ENCODE measurements at places on chromosomes 1 and 21.

GRCh38 chr1:207004931-207005830, 27.4 kb downstream of the C1orf116 start:
- no peak for DNase-seq

DNA sequence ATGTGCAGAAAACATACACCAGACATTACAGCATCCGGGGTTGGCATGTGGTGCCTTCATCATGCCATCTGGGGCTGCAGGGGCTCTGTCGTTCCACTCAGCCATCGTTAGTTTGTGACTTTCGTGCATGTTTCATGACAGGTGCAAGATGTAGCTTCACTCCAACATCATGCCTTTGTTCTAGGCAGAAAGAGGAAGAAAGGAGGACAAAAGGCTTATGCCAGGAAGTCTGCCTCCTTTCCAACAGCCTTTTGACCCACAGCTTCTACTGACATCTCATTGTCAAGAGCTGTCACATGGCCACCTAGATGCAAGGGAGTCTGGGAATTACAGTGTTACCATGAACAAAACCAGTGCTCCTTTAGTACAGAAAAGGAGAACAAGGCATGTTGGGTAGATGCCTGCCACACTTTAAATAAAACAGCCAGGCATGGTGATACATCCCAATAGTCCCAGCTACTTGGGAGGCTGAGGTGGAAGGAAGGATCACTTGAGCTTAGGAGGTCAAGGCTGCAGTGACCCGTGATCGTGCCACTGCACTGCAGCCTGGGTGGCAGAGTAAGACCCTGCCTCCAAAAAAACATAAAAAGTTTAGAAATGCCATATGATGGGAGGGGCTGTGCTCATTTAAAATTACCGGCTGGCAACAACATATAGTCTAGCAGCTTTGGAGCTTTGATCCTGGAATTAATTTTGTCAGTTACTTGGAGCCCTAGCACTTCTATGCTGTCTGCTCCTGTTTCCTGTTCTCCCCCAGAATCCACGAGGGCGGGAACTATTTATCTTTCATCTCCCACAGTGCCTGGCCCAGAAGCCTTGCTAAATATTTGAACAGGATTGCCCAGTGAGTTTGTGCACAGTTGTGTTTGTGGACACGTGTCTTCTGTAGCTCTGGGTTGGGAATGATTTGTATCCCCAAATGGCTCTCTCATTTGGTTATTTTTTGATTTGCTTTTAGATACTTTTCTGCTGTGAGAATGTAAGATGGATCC, 7.4 kb downstream of the DOP1B start:
- DNase-seq: no peak

DNA sequence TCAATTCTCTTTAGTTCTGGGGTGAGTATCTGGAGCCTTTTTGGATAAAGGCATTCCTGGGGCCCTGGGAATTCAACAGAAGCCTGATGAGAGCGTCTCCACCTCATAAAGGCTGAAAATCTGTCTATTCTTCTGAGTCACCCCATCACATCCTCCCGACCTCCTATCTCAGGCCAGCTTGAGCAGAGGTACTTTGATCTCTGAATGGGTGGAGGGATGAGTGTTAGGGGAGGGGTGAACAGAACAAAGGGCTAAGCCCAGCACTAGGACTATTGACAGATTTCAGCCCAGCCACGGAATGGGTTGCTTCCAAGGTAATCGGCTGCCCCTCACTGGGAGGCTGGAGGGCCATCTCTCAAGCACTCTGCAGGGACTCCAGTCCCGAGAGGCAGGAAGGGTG, 2.5 kb upstream of the MYBPH start:
- DNase-seq: no peak

DNA sequence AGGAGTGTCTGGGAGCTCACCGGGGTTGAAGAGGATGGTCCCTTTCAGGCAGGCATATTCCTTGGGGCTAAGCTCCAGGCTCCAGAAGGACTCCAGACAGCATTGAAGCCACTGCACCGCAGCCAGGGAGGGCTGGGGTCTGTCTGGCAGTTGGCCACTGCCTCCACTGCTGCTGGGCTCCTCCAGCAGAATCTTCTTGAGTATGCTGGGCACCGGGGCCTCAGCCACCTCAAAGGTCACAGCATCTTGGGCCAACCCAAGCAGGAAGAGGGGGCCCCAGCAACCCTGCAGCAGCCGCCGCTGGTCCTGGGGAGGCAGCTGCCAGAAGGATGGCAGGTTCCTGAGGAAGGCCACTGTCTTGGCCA, 404 bp downstream of the NR0B2 start:
- DNase-seq: no peak

DNA sequence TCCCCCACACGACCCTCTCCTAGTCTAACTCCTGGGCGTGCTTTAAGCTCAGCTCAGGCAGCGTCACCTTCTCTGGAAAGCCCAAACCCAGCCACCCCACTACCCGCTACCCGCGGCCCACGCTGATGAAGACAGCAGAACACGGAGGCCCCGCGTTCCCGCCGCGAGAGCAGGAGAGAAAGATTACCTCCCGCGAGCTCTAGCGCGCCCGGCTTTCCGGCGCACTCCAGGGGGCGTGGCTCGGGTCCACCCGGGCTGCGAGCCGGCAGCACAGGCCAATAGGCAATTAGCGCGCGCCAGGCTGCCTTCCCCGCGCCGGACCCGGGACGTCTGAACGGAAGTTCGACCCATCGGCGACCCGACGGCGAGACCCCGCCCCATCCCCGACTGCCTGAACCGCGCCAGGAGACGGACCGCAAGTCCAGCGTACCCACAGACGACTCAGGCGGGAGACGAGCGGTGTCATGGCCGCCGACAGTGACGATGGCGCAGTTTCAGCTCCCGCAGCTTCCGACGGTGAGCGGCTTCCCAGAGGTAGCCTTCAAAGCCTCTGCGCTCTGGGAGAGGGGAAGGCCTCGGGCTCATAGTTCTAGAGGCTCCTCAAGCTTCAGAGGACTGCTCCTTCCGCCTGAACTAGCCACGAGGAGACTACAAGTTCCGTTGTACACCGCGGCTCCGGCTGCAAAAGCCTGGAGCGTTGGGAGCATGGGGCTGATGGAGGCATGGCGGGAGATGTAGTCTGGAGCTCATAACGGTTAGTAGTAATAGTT, at the start of the genes MUTYH and TOE1:
Gene MUTYH, minus strand, starts transcription at position 652 of the 770 bp plus-strand sequence. CDS start 5,935 bp downstream, outside the sequence.
Gene TOE1, plus strand, starts transcription at position 382 of the 770 bp plus-strand sequence. Its CDS starts 83 bp downstream, at position 465.
- peak; percentile 77 for DNase-seq

- no peak for DNase-seq
Observed at GRCh38 chr1:114075546-114076242, 78.0 kb downstream of the SYT6 start.

DNA sequence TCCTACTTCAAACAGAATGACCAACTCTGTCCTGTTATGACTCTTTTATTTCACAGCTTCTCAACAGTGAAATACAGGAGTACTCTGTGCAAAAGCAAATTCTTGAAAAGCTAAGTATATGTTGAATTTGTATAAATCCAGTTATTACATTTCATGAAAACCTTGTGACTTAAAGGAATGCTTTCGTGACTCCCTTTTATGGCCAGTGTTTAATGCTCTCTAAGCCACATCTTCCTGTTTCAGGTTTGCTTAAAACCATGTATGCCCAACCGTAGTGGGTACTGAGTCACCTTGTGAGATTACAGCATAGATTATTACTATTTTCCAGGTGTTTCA, 40.2 kb upstream of the KIF1B start:
- no peak for DNase-seq

DNA sequence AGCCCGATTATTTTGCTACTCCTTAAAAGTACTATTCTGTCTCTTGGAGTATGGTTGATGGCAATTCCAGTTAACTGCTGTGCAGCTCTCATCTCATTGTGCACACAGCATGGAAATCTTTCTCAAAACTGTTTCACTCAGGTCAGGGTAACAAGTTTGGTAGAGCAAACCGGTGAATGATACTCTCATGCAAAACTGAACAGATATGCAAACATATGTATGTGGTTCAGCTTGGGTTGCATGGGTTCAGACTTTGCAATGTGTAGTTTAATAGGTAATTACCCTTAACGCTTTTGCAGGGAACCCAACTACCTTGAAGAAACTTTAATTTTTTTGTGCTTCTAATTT, 2.2 kb downstream of the GADD45A start:
- no peak for DNase-seq

DNA sequence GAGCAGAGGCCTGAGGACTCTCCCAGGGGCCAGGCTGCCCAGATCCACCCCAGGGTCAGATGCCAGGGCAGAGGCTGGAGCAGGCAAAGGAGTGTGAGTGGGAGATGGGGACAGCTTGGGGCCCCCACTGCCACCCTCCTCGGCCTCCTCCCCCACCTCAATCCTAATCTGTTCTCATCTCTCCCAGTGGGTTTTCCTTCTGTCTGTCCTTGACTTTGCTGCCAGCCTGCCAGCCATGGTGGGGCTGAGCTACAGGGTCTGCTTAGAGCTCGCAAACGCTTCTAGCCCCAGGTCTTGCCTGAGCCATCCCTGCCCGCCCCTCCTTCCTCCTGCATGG, 65.3 kb downstream of the MEGF6 start:
- no peak for DNase-seq

DNA sequence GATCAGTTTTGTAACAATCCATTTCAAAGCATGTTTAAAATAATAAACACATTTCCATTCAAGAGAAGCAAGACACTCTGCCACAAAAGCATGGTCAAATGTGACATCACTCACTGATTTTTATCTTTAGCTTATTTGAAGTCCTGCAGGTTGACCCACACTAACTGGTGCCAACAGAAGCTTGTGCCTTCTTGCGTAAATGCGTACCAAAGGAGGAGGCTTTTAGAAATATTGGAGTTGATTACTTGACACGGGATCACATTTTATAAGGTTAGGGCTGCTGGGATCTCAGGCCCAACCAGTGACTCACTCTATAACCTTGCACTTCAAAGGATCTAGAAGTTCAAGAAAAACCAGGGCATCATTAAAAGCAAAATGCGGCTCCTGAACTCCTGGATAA, 203.6 kb downstream of the PCP4 start:
- no peak for DNase-seq

DNA sequence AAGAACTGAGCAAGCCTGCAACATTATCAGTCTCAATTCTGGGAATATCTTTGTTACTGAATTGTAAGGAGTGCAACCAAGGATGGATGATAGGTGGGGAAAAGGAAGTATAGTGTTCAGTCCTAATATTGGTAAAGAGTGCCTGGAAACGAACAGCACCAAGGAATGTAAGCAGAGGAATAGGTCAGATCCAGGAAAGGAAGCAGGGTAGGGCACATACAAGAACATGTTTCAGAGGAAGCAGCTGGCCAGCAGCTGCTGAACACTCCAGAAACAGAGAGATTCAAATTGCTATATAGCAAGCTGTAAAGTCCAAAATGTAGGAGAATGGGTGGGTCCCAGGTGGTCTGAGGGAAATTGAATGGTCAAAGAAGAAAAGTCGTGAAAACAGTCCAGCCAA, 37.9 kb downstream of the CRB1 start:
- DNase-seq: no peak

GRCh38 chr1:234694661-234695060, 84.7 kb upstream of the IRF2BP2 start:
- DNase-seq: no peak

GRCh38 chr1:175527773-175528172, 215.6 kb downstream of the TNR start:
- no peak for DNase-seq

GRCh38 chr1:71038942-71039341, 8.7 kb downstream of the PTGER3 start:
- DNase-seq: no peak

GRCh38 chr21:21915816-21916215, 917.6 kb downstream of the NCAM2 start:
- DNase-seq: no peak

DNA sequence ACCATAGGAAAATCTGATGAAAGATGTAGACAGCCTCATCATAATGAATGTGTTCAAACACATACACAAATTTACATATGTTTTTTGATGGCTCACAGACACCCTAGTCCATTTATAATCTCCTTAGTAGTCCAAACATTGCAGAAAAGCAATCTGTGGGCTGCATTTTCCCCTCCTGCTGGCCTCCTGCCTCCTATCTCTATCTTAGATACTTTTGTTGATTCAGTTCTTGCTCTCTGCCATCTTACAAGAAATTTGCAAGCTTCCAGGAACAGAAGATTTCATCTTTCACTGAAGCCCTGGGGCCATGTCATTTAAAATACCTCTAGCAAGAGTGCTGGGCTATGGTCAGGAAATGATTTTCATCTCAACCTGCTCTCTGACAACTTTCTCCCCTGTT, 50.6 kb downstream of the DUSP10 start:
- no peak for DNase-seq

- DNase-seq: no peak
Observed at GRCh38 chr1:172351346-172351745, 69.1 kb upstream of the C1orf105 start.

DNA sequence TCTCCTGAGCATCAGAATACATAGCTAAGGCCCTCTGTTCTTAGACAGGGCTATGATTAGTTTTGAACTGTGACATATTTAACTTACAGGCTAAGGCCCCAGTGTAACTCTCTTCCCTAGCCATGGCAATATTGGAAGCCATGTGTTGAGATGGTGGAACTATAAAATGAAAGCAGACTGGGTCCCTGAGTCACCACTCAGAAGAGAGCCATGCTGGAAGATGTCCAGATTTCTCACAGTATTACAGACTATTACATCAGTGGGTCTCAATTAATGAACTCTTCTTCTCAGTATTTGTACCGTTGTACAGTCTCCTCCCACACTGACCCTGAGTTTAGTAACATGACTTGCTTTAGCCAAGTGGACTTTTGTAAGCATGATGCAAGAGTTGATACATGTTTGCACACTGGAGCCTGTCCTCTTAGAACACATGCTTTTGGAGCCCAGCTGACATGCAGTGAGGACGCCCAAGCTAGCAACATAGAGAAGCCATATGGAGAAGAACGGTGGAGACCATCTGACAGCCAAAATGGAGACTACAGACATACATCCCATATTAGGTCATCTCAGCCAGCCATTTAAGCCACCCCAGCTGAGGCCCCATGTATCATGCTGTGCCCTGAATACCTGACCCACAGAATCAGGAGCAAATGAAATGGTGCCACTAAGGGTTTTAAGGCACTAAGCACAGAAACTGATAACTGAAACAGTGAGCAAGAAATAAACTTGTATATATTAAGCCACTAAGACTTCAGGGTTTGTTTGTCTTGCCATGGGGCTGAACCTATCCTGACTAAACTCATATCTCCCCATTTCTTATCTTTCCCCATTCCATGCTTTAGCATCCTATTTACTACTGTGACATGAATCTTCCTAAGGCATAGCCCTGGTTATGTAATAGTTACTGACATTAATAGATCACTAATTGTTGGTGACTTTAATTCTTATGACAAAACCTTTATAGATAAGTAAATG, 24.4 kb downstream of the TBX15 start:
- no peak for DNase-seq

DNA sequence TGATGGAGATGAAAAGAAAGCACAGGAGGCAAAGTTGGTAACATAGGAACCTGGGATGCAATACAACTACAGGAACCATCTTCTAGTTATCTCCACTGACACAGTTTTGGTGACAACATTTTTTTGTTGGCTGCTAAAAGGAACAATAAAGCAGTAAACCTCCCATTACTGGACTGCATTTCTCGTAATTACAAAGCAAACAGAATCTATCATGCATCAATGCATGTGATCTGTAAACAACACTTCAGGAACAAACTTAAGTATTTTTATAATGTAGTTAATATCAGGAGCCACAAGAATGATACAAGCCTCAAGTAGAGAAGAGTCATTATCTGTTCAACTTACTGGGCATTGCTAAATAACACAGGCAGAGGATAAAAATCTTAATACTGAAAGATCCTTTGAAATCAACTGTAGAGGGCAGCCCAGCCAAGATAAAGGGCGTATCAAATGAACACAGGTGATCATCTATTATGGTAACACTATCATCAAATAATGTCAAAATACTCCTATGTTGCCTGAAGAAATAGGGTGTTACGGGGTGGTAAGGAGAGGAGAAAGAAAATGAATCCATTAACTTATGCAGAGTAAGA, 193.3 kb downstream of the EIF4G3 start:
- no peak for DNase-seq

- DNase-seq: no peak
Observed at GRCh38 chr1:110229348-110230001, 19.4 kb downstream of the KCNC4 start.

Data from stimulated activated CD8-positive, alpha-beta memory T cell treated with anti-CD3 and anti-CD28 coated beads, Interleukin-7, amount 100 ng/mL, for 1 hour (primary cell).